ENCODE measurements at places on chromosomes 5 and 9.

GRCh38 chr9:93287189-93287552, 103.2 kb downstream of the WNK2 start:
- DNase-seq = no peak

DNA sequence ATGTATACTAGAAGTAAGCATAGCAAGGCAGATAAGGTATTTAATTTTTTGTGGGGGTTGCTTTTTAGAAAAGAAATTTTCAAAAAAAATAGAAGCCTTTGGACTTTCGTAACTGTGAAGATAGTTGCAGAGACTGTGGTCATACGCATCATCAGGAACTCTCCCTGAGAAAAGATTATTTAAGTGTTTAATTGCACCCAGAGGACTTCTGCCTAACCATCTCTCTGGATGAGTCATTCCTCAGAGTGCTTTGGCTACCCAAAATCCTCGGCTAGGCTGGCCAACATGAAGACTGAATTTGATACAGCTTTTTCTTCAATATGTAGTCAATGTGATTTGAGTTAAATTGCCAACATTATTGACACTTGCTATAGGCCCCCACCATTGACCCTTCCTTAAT, 296.4 kb downstream of the TLR4 start:
- DNase-seq = no peak

DNA sequence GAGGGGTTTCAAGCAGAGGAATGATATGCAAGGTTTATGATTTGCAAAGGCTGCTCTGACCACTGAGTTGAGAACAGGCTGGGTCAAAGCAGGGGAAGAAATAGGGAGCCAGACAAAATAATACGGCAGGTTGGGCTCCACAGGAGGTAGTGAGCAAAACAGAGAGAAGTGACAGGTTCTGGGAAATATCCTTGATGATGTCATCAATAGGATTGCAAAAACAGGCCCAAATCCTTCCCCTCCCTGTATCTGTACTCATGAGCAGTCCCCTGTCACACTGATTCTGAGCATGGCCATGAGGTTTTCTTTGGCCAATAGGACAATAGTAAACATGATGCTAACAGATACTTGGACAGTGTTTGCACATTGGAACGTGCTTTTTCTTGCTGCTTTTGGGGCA, 471.8 kb upstream of the BRINP1 start:
- no peak for DNase-seq

GRCh38 chr9:120396931-120397330, 183.0 kb downstream of the CDK5RAP2 start:
- no peak for DNase-seq

DNA sequence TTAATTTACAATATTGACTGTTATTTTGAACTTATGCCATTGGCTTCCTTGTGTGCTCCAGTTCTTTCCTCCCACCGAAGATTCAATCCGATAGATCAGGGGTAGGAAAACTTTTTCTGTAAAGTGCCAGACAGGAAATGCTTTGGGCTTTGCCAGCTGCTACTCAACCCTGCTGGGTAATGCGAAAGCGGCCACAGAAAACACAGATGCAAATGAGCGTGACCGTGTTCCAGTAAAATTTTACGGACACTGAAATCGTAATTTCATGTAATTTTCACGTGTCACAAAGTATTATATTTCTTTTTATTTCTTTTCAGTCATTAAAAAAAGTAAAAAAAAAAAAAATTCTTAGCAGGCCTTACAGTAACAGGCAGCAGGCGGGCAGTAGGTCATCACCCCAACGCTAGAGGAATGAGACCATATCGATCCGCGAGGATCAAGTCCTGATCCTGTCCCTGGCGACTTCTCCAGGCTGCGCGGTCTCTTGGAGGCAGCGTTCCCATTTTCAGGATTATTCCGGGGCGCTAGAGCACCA, 599 bp downstream of the NMRK1 start:
- peak; percentile 55 for DNase-seq

DNA sequence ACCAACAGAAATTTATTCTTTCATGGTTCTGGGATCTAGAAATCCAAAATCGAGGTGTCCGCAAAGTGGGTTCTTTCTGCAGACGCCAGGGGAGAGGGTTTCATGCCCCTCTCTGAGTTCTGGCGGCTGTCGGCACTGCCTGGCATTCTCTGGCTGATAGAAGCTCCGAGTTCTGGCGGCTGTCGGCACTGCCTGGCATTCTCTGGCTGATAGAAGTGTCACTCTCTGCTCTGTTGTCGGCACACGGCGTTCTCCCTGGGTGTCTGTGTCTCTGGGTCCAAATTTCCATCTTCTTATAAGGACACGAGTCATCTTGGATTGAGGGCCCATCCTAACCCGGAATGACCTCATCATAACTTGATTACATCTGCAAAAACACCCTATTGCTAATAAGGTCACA, 7.6 kb downstream of the GFI1B start:
- DNase-seq = no peak

DNA sequence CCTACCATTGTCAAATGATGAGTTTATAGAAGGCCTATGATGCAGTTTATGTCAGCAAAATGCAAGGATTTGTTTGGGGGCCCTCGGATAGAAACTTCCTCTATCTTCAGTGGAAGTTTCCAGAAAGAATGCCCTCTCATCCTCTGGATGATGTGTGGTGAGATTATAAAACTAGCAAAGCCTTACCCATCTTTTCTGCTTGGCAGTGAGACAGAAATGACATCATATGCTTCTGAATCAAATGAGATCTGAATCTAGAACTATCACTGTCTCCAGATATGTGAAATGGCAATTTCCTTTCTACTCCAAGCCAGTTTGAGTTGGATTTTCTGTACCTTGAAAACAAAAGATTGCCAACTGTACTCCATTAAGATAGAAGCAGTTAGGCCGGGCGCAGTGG, 60.4 kb upstream of the CKMT2 start:
- DNase-seq = no peak

DNA sequence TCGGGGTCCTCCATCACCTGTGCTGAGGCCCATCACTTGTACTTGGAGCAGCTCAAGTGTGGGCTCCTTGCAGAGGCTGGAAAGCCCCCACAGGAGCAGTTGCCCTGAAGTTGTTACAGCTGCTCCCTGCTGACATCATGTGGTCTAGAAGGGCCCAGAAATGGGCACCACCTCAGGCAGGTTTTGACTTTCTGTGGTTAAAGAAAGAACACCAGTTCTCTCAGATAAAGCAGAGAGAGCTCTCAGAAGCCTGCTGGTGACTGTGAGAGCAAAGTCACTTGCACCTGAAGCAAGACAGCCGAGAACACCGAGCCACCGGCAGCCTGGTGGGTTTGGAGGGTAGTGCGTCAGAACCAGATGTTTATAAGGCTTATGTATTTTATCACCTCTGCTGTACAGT, 70.4 kb downstream of the MVB12B start:
- peak; percentile 59 for DNase-seq

GRCh38 chr9:19154135-19154612, 26.9 kb upstream of the PLIN2 start:
- no peak for DNase-seq

DNA sequence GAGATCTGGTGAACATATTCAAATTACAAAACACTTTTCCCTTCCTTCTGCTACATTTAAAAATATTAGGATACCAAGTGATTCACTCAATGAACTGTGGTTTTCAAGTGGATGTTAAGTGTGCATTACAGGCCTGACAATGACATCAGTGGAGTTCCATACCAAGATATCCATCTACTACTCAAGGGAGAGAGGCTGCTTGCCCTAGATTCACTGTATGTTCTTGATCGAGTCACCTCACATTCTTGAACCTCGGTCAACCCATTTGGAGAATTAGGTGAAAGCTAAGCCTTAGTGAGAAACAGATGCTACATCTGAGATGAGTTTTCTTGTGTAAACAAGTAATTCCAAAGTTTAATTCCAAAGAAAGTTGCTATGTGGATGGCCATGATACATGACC, 142.2 kb downstream of the FGF10 start:
- DNase-seq = no peak

- no peak for DNase-seq
Measured at GRCh38 chr9:117464941-117465616, 50.2 kb upstream of the ASTN2 start.

DNA sequence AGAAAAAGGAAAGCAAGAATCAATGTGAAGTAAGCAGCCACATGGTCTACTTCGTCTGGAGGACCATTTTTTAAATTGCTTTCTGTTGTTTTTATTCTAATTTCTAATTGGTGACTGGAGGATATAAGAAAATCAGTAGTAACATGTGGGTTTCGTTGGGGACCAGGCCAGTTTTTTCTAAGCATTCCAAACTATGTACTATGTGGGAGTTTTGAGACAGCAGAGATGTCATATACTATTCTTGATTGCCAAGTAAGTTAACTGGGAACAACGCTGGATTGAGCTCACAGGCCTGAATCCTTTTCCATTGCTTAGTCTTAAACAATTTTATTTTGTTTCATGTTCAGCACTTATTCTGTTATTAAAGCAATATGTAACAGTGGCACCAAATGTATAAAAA, 225.7 kb downstream of the TMEM167A start:
- no peak for DNase-seq

- no peak for DNase-seq
Measured at GRCh38 chr9:116144555-116144954, 9.0 kb upstream of the PAPPA start.

- no peak for DNase-seq
Measured at GRCh38 chr5:109826426-109826825, 136.7 kb downstream of the MAN2A1 start.

DNA sequence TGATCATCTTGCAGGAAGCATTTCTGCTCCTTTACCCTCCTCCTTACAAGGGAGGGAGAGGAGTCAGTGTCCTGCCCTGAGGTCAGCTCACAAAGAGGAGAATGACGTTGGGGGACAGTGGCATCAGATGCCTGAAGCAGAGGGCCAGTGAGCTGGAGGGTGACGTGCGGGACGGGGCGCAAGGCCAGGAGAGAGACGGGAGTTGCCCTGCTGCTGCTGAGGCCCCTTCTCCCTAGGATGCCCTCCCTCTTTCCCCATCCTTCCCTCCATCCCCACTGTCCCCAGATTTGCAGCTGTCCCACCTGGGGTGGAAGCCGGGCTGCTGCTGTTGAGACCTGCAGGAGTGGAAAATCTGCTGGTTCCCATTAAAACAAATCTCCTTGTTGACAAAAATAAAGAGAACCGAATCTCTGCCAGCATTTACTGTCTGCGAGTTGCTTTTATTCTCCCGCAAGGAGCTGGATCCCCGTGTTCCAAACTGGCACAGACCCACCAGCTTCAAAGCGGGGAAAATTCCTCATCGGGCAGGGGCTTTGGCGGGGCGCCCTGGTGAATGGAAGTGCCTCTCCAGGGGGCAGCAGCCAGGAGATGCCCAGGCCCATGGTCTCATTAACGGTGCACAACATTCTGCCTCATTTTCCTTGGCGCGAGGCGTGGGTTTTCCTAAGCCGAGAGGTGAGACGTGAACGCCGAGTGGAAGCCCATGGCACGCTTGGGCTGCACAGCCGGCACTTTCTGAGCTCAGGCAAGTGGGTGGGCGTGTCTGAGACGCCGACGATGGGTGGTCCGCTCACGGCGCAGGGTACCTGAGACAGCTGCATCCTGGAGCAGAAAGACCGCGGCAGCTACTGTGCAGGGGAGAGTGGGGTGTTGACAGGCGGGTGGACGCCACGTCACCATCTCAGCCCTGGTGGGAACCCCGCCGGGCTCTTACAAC, 13.9 kb upstream of the COL5A1 start:
- DNase-seq = no peak

- no peak for DNase-seq
Measured at GRCh38 chr9:3525096-3525835, 535 bp downstream of the RFX3 start.
